H1 (cell line): ENCODE measurements at places on chromosomes 3 and 15. TPM values are rescaled to one million over a fixed set of nuclear protein-coding genes. Genes with fewer than 3 reads are reported as not detected.

GABRG3 gene
- 0.80 and 1.3 TPM in 2 replicates for total RNA-seq

CKMT1A gene
- 33.8 and 35.0 TPM in 2 replicates for total RNA-seq

UROC1 gene
- total RNA-seq = not detected in 2 replicates

GRIP2 gene
- 6.4 and 6.9 TPM in 2 replicates for total RNA-seq

TNK2 gene
- total RNA-seq = 33.9 and 38.6 TPM in 2 replicates

GRCh38 chr3:33287672-33288282 is 10.5 kb downstream of the FBXL2 start:
- DNase-seq = no peak

DNA sequence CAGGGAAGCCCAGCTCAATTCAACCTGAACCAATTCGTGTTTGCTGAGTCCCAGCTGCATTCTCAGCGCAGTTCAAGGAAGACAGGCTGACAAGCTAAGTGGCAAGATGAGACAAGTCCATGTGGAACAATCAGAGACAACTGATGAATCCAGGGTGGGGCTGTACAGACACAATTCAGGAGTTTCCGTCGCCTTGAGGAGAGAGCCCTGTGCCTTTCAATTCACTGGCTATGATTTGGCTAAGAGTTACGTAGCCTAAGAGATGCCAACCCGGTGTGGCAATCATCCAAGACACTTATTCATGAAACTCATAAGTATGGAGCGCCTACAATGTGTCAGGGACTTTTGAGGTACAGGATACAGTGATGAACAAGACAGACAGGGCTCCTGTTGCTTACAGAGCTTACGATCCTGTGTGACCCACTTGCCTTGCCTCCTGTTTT is 15.5 kb upstream of the ZBED2 start:
- no peak for DNase-seq

DNA sequence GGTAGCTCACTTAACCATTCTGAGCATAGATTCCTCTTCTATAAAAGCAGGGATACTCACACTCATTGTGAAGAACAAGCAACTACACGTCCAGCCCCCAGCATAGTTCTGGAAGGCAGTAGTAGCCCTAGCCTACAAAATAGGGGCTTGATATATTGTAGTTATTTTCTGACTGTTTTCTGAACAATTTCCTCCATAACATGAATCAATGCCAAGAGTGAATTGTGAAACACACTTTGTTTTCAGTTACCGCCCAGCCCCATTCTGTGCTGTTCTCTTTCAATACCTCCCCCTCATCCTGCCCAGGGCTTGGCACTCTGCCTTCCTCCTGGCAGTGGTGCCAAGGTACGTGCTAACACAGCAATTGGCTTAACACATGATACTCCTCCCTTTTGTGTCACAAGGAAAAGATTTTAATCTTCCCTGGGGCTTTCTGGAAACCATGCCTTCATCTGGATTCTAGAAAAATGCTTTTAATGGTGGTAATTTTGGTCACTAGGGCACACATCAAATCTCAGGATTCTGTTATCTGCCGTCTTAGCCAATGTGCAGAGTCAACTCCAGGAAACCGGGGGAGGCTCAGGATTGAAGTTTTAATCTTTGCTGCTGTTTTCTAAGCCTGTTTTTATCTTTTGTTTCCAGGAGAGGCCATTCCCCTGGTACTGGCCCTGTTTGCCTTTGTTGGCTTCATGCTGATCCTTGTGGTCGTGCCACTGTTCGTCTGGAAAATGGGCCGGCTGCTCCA is 37.2 kb downstream of the IL20RB start:
- no peak for DNase-seq

DNA sequence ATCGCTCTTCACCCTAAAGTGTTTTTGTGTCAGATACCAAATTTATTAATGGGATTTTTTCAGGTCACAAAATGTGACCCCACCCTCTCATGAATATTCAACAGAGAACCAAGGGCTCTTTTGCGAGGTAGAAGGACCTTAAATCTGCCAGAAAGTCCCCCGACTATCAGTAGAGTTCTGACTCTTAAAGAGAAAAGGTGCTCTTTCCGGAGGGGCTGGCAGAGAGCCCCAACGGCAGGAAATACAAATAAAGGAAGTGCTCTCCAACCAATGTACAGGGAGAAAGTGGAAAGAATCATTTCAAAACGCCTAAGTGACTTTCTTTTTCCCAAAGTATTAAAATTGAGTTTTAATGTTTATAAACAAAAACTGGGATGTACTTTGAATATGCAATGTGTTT is 517.2 kb downstream of the FOXP1 start:
- DNase-seq = no peak

GRCh38 chr3:42367903-42368302 is 42.5 kb downstream of the LYZL4 start:
- no peak for DNase-seq

DNA sequence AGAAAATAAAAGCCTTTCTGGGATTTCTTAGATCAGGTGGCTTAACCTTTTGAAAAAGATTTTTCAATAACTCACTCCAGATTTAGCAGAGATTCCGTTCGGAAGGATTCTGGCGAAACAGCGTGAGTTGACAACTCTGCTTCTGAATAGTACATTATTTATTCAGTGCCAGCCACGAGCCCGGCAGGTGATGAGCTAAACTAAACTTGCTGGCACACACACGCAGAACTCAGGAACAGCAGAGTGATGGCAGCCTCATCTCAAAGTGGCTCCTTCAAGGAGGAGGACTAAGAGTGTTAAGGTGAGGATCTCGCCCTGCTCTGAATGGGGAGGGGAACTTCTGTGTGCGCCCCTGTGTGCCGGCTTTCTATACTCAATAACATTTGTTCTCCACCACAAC is 114.3 kb downstream of the FAM43A start:
- DNase-seq = no peak

- DNase-seq = no peak
These were observed 35.7 kb upstream of the TMEM45A start for GRCh38 chr3:100456745-100457144.

DNA sequence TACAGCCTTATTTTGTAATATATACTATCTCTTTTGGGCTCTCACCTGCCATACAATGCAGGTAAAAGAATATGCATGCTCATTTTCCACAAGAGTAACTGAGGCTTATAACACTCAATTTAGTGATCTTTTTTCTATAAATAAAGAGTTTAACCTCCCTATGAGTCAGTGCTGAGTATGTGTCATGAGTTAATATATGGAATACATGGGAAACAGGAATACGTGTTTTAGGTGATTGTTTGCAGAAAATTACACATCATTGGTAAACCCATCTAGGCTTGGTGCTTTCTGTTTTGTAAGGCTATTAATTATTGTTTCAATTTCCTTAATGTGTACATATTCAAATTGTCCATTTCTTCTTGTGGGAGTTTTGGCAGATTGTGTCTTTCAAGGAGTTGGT is 411.3 kb downstream of the GRM7 start:
- no peak for DNase-seq

DNA sequence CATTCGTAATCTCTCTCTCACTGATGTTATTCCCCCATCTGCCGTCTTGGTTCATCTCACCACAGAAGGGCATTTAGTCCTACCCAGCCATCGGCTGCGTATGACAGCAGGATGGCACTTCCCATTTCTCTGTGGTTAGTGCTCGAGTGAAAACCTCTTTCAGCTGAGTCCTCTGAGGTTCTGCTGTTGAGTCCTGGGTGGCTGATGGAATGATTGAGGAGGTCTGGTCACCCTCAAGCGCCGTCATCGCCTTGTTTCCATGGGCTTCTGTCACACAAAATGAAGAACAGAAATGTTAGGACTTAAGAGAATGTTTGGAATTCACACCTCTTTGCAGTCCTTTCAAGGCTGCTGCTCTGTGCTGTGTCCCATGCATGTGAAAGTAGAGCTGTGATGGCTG is 9.4 kb upstream of the SACM1L start:
- DNase-seq = no peak

- DNase-seq = no peak
These were observed 271.4 kb downstream of the CLSTN2 start for GRCh38 chr3:140206196-140207040.

DNA sequence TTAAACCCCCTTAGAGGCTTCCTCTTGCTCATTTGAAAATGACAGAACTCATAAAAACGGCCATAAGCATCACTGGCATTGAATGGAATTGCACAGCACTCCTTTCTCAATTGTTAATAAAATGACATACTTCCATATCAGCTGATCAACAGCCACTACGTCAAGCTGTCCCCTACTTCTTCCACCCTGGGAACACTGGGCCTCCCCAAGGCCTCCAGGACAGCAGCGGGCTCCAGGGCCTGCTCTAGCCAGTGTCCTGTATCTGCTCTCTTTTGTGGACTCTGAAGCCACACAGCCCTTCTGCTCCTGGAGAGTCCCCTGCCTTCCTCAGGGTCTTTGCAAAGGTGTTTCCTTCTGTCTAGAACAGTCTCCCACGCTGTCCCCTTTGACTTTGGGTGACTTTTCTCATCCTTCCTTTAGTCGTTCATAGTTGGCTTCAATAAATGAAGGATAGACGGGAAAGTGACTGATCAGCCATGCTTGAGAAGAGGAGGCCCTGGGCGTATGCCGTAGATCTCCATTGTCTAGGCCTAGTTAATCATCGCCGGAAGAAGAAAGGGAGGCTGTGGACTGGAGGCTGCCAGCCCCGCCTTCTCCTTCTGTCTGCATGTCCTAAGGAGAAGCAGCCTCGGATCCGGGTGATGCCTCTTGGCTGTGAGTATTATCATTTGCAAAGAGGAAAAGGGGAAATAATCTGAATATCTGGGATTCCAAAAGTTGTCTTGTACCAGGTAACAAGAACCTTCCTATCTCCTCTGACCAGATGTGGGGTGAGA is 4.7 kb upstream of the THSD4 start:
- no peak for DNase-seq

DNA sequence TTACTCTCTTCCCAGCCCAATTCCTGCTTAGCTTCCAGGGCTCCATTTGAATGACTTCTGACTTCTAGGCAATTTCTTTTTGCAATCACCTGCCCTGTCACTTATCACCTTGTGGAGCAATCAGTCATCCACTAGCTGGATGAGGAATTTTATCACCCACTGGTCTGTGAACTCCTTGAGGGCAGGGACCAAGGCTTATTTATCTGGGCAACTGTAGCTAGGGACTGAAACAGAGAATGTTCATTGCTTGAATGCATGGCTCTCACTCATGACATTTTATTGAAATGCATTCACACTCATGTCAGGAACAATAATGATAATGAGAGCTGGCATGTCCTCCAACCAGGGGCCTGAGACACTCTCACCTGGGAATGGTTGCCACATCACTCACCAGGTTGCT is 15.5 kb downstream of the TNFAIP8L3 start:
- DNase-seq = no peak

DNA sequence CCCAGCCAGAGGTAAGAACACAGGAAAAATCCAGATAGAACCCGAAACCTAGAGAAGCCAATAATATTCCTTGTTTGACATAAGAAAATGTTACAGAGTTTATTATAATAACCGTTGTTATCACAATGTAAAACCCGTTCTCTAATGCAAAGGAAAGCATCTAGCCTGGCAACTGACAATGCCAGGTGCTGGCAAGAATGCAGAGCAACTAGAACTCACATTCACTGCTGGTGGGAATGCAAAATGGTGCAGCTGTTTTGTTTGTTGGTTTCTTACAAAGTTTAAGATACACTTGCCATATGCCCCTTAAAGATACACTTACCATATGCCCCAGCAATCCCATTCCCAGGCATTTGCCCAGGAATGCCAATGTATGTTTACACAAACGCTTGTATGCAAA is 23.4 kb downstream of the VPS39 start:
- no peak for DNase-seq

DNA sequence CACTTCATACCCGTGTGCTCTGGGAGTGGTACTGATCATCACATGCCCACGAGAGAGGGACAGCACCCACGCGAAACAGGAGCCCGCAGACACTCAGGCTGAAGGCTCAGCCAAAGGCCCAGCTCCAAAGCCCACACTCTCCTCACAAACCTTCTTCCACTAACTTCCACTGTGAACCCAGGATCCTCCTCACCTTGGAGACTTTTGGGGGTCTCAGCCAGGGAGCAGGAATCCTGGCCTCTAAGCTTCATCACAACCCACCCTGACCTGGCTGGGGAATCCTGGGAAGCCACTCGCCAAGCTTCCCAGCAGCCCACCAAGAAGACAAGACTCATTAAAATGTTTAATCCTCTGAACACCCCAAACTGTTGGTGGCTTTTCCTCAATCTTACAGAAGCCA is 421.2 kb downstream of the OCA2 start:
- DNase-seq = no peak
